ENCODE measurements at places on chromosomes 5 and 9.

DNA sequence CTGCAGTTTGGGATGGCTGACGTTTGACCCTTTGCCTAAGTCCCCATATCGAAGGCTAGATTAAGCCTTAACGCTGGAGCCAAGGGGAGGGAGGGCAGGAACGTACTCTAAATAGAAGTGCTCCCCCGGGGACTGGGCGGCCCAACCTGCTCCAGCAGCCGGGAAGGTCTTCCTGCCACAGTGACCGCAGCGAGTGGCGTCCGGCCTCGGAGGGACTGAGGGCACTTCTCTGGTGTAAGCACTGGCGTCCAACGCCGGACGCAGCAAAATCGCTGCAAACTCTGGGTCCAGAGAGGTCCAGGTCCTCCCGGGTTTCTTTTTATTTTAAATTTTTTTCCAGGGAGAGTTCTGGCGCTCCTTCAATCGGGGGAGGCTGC, 505 bp upstream of the ACER2 start:
- no peak for DNase-seq

GRCh38 chr5:151110992-151111391, 30.2 kb upstream of the TNIP1 start:
- DNase-seq, result no peak

- no peak for DNase-seq
Measured at GRCh38 chr9:123871781-123872180, 58.1 kb downstream of the DENND1A start.

- DNase-seq, result no peak
Measured at GRCh38 chr5:60577116-60577515, 122.8 kb downstream of the DEPDC1B start.

GRCh38 chr5:105448271-105448670, 1885.7 kb upstream of the NUDT12 start:
- no peak for DNase-seq

GRCh38 chr9:117403848-117404247, 11.0 kb downstream of the ASTN2 start:
- no peak for DNase-seq

DNA sequence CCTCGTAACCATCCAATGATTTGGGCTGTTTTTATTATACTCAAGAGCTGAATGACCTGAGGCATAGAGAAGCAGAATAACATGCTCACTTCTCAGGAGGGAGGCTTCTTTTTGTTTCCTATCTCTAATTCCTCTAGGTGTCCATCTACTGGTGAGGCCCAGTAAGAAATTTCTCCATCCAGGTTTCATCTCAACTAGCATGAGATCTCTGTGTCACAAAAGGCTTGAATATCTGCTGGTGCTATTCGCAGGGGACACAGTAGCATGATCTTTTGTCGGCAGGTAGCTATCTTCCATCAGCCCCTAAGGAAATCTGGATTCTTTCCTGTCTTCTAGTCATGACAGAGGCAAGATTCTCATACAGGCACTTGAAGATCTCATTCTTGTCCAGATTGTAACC, 8.9 kb downstream of the IFNE start:
- DNase-seq, result no peak

- no peak for DNase-seq
Measured at GRCh38 chr5:57267805-57268204, 93.9 kb downstream of the GPBP1 start.

GRCh38 chr5:142280066-142281007, 44.5 kb downstream of the SPRY4 start:
- no peak for DNase-seq

DNA sequence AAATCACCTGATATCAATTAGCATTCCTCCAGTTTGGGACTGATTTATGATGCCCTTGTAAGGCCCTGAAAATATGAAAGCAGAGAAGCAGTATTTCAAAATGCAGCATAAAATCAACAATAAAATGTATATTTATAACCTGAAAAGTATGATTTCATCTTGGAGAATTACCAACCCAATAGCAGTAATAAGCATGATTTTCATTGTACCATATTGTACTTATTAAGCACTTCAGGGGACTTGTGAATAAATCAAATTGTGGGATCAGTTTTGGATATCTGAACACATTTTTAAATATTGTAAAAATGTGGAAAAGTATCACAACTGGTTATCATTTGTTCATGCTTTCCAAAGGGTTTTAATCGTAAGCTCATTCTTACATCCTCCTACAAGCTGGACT, 250.8 kb downstream of the DMRT2 start:
- DNase-seq, result no peak

GRCh38 chr5:174084691-174085154, 39.2 kb downstream of the NSG2 start:
- DNase-seq, result no peak

DNA sequence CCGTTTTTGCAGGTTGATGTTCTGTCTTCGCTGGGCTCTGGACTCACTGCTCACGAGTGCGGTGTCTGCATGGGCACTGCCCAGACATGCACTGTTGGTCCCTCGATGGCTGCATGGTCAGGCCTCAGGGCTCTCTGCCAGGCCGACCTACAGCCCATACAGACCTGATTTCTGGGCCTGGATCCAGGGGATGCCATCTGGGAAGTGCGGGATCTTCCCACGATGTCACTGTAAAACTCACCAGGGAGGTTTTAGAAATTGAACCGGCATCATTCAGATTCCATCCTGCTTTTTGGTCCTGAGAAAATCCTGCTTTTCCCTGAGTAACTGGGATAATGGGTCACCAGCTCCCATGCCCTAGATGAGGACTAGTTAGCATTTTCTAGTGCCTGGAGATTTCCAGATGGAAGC, 9.1 kb downstream of the S1PR3 start:
- no peak for DNase-seq

GRCh38 chr5:98130261-98131035, 643.0 kb upstream of the RGMB start:
- no peak for DNase-seq

DNA sequence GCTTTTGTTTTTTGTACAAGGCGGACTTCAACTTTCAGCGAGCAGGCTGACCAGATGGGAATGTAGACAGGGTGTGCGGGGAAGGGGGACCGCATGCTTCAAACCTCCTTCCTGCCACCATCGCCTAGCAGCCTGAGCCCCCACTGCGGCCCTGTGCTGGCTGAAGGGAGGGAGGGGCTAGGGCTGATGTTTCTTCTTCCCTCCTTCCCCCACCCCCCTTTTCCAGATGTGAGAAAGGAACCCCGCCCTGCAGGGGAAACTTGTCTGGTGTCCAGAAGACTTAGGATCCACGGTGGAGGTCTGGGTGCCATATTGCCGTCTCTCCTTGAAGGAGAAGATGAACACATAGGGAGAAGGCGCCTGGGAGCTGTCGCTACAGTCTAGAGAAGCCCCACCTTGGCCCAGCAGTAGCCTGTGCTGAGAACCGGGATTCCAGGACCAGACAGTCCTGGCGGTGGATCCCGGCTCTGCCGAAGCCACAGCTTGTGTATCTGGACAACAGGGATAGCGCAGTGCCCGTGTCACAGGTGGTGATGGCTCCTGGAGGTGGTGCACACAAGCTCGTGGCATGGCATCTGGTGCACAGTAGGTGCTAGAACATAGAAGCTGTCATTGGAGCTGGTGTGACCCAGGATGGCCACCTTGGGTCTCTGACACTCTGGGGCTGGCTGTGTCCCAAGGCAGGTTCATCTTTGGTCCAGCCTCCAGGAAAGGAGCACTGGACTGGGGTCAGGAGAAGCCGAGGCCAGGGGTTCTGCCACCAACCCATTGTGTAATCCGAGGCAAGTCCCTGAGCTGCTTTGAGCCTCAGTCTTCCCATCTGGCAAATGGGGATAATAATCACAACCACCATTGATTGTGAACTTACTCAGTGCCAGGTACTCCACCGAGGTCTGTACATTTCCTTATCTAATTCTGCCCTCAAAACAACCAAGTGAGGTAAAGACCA, 205.6 kb downstream of the C9orf50 start:
- DNase-seq, result no peak

DNA sequence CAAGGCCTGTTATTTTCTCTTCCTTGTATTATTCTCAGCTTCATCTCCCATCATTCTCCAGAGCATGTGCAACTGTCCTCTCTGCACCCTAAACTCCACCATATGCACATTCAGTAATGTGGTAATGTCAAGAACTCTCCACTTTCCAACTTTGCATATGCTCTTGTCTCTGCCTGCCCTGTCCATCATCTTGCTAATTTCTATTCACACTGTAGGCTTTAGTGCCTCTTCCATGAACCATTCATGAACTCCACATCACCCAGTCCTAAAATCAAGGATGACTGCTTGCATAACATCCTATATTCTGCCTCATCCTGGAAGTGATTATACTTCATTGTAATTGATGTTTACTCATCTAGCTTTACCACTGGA, 354.8 kb downstream of the PDE4D start:
- no peak for DNase-seq

DNA sequence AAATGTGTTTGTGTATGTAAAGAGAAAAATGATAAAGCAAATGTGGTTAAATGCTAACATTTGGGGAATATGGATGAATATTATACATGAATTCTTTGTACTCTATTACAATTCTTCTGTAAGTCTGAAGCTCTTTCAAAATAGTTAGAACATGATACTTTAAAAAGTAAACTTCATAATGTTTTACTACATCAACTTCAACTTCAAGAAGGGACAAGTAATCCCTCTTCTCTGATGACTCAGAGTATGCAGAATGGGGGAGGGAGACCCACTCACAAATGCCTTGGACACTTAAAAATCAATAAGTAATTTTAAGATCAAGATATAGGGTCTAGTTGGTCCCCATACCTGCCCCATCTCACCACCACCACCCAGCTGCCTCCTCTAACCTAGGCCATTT, 162.4 kb downstream of the ESM1 start:
- DNase-seq, result no peak

GRCh38 chr9:96874947-96875460, 20.7 kb upstream of the ZNF782 start:
- DNase-seq, result peak; percentile 51

DNA sequence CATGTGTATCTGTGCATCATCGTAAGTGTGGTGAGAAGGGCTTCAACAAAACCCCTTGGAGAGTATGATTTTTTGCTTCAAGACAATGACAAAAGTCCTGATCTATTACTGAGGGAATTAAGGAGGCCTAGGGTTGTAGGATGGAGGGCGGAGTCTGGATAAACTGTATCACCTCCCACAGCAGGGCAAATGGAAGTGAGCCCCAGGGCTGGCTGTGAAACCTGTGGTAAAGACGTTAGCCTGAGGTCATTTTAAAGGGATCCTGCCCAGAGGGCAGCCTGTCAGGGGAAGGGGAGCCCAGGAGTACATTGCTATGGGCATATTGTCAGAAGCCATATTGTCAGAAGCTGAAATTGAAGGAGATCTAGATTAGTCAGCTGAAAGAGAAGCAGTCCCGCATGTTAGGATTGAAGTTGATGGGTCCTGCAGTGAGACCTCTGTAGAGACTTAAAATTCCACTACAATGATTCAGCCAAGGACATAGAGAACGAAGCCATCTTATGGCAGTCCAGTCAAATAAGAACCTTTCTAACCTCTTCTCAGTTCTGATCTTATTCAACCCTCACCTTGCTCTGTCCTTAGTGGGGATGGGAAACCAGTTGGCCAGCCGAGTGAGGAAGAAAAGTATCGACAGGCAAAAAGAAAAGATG, 26.9 kb downstream of the ADGRV1 start:
- no peak for DNase-seq

GRCh38 chr5:139829471-139829870, 33.9 kb downstream of the PSD2 start:
- no peak for DNase-seq

DNA sequence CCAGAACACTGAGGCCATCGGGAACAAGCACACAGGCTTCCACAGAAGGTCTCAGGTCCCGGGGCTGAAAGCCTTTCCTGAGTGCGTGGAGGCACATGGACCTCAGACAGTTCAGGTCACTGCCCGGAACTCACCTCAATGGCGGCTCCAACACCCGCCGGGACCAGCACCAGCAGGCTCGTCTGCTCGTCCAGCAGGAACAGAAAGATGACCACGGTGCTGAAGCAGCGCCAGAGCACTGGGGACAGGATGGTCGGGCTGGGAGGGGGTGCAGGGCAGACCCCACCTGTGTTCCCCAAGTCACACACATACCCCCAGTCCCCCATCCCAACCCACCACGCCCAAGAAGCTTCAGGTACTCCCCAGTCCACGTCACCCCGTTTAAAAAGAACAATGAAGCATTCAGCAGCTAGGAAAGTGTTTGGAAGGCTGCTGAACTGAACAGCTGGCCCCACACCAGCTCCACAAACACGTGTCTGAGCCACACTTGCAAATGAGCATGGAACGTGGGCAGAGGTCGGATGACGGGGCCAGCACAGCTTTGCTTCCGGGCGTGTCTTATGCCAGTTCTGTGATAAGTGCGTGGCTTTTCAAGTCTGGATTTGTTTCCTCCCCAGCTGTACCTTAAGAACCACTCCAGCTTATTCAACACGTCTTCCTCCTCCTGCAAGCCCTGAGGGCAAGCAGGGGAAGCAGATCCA, 14.6 kb downstream of the CLPTM1L start:
- DNase-seq, result no peak

DNA sequence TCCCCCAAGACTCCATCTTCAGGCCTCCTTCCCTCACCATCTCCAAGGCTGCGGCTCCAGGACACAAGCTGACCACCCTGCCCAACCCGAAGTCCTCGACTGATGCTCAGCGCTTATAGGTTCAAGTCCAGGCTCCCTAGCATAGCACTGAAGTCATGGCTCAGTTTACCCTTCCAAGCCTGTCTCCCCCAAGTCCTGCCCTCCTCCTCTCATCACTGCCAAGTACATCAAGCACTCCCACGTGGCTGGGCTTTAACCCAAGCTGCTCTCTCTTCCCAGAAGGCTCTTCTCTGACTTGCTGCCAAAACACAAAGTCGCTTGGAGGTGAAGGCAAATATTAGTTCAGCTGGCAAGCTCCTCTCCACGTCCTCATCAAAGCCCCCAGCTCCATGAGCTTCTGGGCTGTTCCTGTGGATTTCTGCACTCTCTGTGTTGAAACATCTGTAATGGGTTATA, 22.1 kb upstream of the MARCHF6 start:
- no peak for DNase-seq

DNA sequence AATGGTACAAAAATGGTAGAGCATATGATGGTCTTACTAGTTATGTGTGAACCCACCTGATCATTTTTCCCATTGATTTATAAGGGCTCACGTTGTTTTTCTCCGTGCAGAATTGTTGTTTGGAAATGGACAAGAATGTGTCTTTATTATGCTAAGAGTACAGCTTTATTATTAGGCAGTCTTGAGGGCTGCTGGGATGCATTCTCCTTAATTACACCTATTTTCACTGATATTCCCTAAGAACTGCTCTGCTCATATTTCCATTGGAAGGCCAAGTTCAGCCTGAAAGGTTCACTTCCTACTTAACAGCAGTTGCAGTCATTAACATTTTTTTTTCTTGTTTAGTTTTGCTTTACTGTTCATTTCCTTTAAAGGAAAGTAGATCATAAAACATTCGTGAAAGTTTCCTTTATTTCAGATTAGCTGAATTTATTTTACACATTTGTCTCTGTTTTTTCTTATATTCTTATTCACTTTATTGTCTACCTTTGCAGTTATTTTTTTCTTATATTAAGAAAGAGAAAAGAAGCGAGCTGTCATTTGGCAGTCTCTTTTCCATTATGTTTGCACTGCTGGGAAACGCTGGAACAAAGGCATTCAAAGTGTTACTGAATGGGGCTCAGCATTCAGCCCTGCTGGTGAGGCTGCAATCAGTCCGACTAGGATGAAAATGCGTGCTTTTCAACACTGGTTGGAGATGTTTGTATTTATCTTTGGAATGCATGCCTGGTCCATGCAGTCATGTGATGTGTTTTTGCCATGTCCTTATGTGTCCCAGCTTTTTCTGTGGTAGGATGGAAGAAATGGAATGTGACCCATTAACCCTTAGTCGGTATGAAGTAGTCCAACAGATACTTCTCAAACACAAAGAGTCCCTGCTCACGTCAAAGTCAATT, 602.7 kb upstream of the ZNF608 start:
- no peak for DNase-seq

- no peak for DNase-seq
Measured at GRCh38 chr9:106981396-106982287, 118.7 kb downstream of the ZNF462 start.

Data from HCT116 (cell line).